Activated T-cell treated with anti-CD3 and anti-CD28 coated beads, Interleukin-2, amount 50 U/mL, for 72 hours (primary cell): ENCODE measurements at places on chromosomes 5 and 9. TPM values are rescaled to one million over a fixed set of nuclear protein-coding genes. Genes with fewer than 3 reads are reported as not detected.

GRCh38 chr5:147668385-147668784 is 114.1 kb downstream of the JAKMIP2 start:
- DNase-seq, result no peak

DNA sequence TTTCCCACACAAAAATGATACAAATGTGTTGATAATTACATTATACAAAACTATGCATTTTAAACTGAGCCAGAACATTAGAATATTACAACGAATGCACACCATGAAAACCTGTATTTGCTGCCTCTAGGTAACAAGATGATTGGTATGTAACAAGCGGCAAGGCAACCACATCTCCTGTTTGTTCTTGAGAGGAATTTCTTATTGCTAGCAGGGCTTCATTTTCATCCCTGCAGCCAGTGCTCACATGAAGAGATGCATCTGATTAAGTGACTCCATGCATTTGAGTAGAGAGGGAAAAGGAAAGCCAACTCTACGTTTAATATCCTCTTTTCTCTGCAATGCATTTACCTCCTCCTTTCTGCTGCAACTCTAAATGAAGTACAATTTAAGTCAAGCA is 36.6 kb downstream of the FRMD3 start:
- DNase-seq, result no peak

GRCh38 chr9:127347831-127348776 is 48.9 kb upstream of the SLC2A8 start:
- no peak for DNase-seq

- DNase-seq, result no peak
Measured at GRCh38 chr5:5432020-5432707, 9.7 kb downstream of the ICE1 start.

GRCh38 chr9:23522952-23523351 is 303.1 kb downstream of the ELAVL2 start:
- DNase-seq, result no peak

GRCh38 chr5:178288401-178289368 is 56.1 kb upstream of the PHYKPL start:
- DNase-seq, result no peak

DNA sequence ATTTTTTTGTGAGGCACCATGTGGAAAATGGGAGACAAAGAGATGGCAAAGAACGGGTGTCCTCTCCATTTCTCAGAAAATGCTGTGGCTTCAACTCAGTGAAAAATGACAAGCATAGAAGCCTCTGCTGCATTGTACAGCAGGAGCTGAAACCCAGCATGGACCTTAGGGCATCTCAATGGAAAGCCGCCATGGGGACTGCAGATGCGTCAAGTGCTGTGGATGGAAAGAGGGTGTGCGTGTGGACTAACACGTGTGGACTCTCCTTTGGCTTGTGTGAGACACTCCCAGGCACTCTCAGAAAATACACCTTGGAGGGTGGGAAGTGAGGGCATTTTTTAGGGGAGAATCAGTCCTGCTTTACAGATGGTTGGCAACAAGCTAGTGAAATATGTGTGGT is 2.2 kb upstream of the GLRX start:
- DNase-seq, result no peak

GRCh38 chr9:19513671-19514275 is 105.0 kb downstream of the ACER2 start:
- DNase-seq, result no peak

DNA sequence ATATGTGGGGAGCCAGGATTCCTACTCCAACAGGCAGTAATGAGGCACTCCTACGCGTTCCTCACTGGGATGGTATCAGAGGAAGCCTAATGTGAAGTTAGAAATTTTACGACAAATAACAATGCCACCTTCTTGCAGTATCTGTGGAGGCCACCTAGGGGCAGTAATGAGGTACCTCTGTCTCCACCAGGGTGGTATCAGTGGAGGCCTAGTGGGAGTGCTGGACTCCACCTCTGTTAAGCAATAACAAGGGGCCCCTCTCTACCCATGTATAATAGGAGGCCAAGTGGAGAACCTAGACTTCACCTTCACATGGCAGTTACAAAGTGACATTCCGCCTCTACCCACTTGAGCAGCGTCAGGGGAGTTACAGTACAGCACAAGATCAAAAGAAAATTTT is 147.9 kb downstream of the PLPPR1 start:
- no peak for DNase-seq

DNA sequence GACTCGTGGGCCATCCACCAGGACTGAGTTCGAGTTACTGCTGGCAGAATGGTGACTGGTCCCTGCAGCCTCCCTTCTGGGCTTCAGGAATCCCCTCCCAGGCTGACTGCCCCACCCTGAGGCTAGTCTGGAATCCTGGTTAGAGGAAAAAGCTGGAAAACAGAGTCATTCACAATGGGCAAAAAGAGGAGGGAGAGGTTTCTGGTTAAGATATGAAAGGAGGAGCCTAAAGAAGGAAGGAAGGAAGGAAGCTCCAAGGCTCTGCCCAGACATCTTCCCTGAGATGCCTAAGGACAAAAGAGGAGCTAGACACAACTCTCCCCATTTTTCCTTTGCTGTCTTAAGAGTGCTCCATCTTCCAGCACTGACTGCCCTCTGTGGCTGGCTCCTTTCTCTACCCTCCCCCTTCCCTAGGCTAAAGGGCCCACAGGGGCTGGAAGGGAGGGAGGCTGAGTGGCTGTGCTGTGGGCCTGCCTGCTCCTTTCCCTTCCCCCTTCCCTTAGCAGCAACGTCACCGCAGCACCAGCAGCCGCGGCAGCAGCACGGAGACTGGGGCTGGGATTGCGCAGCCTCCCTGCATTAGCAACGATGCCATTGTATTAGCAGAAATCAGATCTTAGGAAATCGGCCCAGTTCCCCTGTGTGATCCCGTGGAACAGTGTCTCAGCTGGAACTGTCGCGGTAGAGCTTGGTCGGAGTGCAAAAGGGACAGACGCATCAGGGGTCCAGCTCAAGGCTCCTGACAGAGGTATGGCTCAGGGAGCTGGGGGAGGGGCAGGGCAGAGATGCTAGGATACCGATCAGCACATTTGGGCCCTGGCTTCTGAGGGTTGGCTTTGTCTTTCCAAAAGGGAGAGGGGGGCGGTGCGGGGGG is 48.7 kb downstream of the RUSC2 start:
- DNase-seq, result no peak

- DNase-seq, result no peak
Measured at GRCh38 chr5:178625679-178626483, 969 bp downstream of the CLK4 start.

DNA sequence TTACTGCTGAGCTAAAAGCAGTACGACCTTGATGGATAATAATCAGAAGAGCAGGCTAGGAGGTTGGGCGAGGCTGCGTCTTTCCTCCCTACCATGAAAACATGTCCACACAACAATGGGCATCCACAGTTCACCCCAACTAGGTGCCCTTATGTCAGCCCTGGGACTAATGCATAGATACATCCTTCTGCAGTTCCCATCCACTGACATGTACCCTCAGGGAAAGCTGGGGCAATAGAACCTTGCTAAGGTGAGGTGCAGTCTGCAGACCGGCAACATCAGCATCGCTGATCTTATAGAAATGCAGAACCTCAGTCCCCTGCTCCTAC is 697 bp upstream of the PRUNE2 start:
- DNase-seq, result no peak

- no peak for DNase-seq
Measured at GRCh38 chr9:78406933-78407332, 110.0 kb downstream of the PSAT1 start.

DNA sequence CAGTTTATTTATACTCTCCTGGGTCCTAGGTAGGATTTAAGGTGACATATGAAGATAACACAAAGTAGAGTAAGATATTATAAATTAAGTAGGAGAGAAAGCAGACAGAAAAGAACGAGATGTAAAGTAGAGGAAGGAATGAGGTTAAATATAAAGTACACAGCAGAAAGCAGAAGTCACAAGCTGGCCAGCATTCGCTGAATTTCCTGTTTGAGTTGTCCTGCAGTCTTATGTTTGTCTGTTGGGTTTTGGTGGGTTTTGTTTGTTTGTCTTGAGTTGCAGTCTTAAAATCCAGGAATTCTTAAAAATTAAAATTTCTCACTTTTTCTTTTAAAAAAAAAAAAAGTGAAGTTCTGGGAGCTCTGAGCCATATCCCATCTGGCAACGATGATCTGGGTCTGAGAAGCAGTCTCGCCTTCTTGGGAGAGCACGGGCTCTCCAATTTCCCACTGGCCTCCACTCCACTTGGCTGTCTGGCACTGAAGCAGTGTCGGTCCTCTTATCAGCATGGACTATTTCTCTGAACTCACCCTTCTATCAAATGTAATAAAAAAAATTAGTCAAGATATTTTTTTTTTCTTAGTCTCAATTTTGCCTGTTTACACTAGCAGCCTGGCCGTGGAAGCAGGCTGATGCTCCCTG is 2.0 kb downstream of the S100Z start:
- no peak for DNase-seq

- DNase-seq, result no peak
Measured at GRCh38 chr9:134716067-134716466, 74.5 kb downstream of the COL5A1 start.

DNA sequence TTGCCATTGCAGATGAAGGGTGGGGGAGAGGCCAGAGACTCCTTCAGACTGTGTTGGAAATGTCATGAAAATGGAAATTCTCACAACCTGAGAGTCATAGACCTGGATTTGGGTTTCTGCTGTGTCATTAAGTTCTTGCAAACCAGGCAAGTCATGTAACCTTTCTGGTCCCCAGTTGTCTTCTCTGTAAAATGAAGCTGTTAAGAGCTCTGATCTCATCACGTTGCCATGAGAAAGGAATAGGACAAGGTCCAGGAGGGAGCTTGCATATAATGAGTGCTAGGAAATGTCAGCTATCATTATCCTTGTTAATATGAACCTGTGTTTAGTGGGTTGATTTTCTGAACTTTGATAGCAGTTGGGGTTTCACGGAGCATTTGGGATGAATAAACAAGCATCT is 59.1 kb downstream of the FGF1 start:
- no peak for DNase-seq

GRCh38 chr5:7493081-7493480 is 97.1 kb downstream of the ADCY2 start:
- no peak for DNase-seq

DNA sequence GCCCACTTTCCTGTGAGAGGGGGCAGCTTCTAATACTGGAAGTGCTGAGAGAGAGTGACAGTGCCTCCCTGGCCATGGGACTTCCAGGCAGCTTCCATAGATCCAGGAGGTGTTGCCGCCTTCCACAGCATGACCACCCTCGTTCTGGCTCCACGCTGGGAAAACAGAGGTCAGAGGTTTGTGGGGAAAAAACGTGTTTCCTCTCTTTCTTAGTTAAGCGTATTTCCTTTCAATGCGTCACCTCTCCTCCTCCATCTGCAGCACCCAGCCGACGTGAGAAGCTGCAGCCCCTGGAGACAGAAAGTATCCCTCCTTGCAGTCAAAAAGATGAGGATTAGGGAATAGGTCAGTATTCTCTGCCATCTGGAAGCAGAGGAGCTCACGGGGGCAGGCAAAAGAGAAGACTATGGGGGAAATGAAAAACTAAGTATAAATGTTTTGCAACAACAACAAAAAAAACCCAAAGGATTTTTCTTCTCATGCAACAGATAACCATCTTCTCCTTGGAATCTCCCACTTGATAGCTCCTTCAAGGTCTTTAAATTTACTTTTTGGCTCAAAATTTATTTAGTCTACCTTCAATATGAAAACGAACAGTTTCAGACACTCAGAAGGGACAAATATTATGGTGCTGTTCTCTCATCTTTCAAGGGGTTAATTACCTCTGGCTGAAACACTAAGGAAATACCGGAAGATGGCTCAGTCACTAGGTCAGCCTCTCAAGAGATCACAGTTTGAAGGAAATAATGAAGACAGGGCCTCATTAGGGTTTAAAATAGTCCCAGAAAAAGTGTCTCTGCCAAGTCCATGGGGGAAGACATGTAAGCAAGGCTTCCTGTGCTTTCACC is 38.0 kb downstream of the MTMR12 start:
- DNase-seq, result no peak

- no peak for DNase-seq
Measured at GRCh38 chr5:82679660-82680059, 397.5 kb downstream of the TMEM167A start.

DNA sequence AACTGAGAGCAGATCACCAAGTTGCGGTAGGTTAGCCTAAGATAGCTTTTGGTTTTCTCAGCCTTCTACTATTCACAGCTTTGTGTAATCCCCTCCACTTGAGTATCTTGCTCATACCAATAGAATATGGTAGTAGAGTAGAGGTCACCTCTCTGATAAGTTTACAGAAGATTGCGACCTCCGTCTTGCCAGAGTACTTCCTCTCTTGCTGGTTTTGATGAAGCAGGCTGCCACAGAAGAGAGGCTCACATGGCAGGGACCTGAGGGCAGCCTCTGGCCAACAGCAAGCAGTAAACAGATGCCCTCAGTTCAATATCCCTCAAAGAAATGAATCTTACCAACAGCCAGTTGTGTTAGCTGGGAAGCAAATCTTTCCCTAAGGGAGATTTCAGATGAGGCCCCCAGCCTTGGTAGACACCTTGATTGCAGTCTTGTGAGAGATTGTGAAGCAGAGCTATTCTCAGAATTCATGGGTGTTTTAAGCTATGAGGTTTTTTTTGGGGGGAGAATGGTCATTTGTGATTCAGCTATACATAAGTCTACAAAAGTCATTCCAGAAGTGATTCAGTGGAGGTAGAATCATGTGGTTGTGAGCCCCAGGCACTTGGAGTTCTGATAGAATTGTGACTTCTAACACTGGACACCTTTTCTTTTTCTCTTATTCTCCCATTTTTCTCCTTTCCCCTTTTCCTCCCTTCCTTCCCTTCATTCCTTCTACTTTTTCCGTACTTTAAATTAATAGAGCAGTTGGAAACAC is 22.7 kb upstream of the CDKN2B start:
- no peak for DNase-seq

GRCh38 chr9:127942216-127943010 is 4.8 kb upstream of the DPM2 start:
- peak; percentile 71 for DNase-seq

GRCh38 chr5:14115323-14115895 is 27.7 kb upstream of the TRIO start:
- DNase-seq, result no peak

DNA sequence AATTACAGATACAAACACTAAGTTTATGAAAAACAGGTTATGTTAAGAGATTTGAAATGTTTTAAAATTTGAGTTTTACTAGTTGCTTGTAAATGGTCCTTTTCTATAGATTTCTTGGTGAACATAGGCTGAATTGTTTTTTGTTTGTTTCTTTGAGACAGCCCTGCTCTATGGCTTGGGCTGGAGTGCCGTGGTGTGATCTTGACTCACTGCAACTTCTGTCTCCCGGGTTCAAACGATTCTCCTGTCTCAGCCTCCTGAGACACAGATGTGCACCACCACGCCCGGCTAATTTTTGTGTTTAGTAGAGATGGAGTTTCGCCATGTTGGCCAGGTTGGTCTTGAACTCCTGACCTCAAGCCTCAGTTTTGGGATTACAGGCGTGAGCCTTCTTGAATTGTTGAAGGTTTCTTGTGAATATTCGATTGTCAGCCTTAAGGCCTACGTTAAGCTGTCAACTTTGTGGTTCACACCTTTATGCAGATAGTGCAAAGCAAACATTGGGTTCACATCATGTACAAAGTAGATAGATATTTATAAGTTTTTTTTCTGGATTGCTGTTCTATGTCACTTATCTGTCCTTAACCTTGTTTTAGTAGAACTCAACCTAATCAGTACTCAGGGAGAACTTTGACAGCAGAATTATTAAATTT is 26.2 kb downstream of the UHRF2 start:
- no peak for DNase-seq

Gene ANKRD34B
- total RNA-seq, result not detected

Gene CTXN3
- not detected for total RNA-seq

Gene CARTPT
- not detected for total RNA-seq

Gene PARP8
- total RNA-seq, result 53.3 TPM

Gene FOXI1
- not detected for total RNA-seq

Gene NRARP
- total RNA-seq, result 2.0 TPM

Gene CARD9
- 1.2 TPM for total RNA-seq

Gene POLE3
- 54.6 TPM for total RNA-seq
